ENCODE measurements at places on chromosomes 16 and 17.

DNA sequence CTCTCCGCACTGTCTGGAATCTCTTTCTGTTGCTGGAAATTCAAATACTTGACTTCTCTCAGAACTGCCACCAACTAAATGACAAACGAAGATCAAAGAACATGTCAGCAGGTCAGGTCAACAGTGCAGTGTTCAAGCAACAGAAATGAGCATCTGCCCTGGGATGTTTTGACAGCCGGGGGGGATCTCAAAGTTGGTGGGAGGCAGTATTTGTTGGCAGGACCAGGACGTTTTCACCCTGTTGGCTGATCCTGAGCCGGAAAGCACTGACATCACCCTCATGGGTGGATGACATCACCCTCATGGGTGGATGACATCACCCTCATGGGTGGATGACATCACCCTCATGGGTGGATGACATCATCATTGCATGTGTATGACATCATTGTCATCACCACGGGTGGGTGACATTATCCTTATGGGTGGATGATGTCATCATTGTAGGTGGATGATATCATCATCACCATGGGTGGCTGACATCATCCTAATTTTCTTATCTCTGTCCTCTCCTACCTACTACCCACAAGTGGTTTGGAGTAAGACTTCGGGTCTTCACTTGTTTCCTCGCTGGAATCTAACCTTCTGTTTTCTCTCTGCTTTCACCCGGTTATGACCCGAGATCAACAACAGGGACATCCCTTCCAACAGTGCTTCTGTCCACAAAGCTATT, 18.9 kb downstream of the DNAH17 start:
- no peak for DNase-seq

- DNase-seq = no peak
Measured at GRCh38 chr16:21263640-21264570, 14.2 kb downstream of the CRYM start.

- DNase-seq = no peak
Measured at GRCh38 chr17:22278302-22279275, 586.3 kb downstream of the KCNJ18 start.

- no peak for DNase-seq
Measured at GRCh38 chr16:2954656-2955381, 9.3 kb upstream of the KREMEN2 start.

DNA sequence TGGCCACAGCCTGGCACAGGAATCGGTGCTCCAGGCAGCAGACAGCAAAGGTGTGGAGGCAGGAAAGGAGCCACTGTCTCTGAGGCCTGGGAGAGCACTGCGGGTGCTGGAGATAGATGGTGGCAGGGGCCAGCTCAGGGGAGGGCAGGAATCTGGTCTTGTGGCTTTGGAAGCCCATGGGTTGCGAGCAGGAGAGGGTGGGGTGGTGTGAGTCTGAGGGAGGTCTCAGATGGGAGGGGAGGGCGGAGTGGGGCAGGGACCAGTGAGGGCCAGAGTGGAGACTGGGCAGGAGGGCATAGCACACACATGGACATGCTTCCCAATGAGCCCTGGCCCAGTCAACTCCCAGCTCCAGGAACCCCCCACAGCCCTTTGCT, 70.1 kb downstream of the SREBF1 start:
- no peak for DNase-seq

- no peak for DNase-seq
Measured at GRCh38 chr17:75639327-75639726, 6.1 kb downstream of the SMIM5 start.

DNA sequence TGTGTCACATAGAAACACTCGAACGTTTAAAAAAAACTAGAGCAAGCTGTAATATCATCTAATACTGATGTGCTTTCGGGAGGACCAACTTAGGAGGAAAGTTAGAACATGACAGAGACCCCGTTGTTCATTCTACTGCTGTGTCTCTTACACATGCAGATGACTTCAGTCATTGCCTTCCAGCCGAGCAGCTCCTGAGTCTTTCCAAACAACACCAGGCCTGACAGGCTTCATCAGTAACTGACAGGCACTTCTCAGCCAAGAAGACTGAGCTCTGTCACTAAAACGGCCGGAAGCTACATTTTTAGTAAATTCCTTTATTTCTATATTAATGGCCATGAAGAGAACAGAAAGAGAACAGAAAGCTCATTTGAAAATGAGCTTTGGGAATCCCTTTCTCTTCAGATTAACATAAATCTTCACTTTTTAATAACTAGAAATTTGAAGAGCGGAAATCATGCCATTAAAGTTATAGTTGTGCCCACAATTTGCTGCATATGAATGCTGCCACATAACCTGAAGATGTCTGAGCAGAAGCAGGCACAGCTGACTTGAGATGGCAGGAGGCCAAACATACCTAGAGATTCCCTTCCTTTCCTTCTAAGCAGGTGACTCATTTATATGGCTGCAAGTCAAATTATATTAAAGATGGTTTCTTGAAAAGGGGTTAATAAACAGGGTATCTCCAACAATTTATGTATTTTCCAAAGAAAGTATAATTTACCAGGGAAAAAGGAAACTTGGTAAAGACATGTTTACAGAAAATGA, 148.9 kb downstream of the ITFG1 start:
- no peak for DNase-seq

- no peak for DNase-seq
Measured at GRCh38 chr17:6753006-6753445, 2.8 kb upstream of the XAF1 start.

- no peak for DNase-seq
Measured at GRCh38 chr16:79844603-79845002, 244.1 kb upstream of the MAF start.

DNA sequence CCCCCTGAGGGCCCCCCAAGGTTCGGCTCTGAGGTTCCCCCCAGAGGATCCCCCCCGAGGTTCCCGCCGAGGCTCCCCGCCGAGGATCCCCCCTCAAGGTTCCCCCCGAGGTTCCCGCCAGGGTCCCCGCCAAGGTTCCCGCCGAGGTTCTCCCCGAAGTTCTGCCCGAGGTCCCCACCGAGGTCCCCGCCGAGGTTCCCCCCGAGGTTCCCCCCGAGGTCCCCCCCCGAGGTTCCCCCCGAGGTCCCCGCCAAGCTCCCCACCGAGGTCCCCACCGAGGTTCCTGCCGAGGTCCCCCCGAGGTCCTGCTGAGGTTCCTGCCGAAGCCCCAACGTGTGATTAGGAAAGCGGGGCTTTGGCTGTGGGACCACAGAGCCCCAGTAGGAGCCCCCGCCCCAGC, 32.2 kb upstream of the SSTR5 start:
- no peak for DNase-seq

DNA sequence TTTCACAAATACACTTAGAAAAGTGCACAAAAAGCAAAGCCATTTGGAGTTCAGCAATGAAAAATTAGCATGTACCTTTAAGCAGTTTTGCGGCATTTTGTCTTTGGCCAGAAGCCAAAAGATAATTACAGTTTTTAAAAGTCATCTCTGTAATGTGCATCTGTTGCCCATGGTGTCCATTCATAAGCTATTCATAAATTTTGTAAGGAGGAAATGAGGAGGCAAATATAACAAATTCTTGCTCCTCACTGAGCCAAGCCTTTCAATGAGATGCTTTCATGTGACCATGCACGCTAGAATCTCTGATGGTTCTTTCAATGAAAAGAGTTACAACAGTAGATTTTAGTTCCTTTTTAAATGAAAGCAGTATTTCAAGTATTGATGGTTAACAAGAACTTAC, 247.1 kb upstream of the MON1B start:
- no peak for DNase-seq

GRCh38 chr17:34902831-34903547, 58.3 kb downstream of the CCT6B start:
- no peak for DNase-seq

GRCh38 chr16:86083382-86084002, 184.5 kb downstream of the IRF8 start:
- no peak for DNase-seq

DNA sequence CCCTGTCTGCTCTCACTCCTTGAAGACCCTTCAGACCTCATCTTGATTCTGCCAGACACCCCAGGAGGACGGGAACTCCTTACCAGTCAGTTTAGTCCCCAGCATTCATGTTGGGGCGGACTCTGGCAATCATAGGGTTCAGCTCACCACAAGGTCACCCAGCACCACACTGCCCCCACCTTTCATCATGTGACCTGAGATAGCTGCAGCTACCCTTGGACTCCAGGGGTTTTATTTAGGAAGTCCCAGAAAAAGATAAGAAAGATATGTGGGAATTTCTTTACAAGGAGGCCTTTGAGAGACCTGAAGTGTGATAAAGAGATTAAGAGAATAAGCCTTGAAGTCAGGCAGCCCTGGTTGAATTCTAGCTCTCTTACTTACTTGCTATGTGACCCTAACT, 59.8 kb upstream of the NLK start:
- no peak for DNase-seq

GRCh38 chr16:19184823-19185509, 16.9 kb downstream of the SYT17 start:
- DNase-seq = no peak

- no peak for DNase-seq
Measured at GRCh38 chr16:85607321-85607765, 5.8 kb upstream of the GSE1 start.

- no peak for DNase-seq
Measured at GRCh38 chr16:75774197-75774596, 47.9 kb upstream of the CPHXL start.

GRCh38 chr17:58365185-58365979, 13.4 kb upstream of the SUPT4H1 start:
- DNase-seq = no peak

DNA sequence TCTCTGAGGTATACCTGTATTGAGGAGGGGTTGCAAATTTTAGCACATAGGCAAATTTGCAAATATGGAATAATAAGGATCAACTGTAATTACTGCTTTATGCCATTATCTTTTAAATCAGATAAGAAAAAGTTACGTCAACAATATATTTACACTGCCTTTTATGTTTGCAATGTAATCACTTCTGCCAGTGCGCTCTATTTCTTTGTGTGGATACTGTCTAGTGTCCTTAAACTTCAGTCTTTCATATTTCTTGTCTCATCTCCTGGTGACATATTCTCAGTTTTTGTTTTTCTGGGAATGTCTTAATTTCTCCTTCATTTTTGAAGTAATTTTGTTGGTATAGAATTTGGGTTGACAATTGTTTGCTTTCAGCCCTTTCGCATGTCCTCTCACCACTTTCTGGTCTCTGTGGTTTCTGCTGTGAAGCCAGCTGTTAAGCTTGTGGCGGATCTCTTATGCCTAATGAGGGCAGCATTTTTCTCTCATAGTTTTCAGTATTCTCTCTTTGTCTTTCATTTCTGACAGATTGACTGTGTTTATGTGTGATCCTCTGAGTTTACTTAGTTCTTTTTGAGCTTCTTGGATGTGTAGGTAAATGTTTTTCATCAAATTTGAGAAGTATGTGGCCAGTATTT, 37.6 kb upstream of the ABCC11 start:
- DNase-seq = no peak

Data from activated T-helper 1 cell treated with anti-CD3 and anti-CD28 coated beads, Interleukin-2, amount 50 U/mL, for 16 hours (primary cell).